ENCODE measurements at places on chromosomes 2 and 18.

DNA sequence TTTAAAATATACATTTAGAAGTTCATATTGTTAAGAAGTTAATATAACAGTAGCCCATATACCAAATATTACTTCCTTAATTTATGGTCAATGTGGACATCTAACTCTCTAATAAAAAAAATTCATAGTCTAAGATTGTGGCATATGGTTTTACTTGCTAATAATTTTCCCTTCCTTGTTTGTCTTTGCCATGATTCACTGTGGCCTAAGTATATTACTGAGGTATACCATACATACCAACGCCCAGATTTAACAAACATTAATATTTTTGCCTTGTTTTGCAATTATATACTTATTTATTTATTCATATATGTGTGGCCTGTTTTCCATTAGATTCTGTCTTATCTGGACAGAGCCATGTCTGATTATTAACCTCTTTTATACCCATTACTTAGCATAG, 54.6 kb upstream of the CCDC150 start:
- DNase-seq: no peak

DNA sequence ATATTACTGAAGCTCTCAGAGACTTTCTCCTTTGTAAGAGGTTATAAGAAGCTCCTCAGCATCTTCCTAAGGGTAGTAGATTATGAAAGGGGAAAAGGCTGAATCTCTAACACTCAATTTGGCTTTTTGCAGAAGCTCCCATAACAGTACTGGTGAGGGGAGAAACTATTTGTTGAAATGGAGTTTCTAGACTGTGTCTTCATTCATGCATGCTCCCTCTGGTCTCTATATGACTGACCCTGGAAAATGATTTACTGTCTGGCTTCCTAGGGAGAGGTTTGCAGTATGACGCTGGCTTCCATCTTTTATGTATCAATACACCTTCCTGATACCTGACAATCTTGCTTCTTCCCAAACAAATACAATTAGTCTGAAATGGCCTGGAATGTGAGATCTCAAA, 63.9 kb downstream of the LDAH start:
- DNase-seq: no peak

- no peak for DNase-seq
These were observed 185.3 kb upstream of the MYT1L start for GRCh38 chr2:2516386-2516785.

DNA sequence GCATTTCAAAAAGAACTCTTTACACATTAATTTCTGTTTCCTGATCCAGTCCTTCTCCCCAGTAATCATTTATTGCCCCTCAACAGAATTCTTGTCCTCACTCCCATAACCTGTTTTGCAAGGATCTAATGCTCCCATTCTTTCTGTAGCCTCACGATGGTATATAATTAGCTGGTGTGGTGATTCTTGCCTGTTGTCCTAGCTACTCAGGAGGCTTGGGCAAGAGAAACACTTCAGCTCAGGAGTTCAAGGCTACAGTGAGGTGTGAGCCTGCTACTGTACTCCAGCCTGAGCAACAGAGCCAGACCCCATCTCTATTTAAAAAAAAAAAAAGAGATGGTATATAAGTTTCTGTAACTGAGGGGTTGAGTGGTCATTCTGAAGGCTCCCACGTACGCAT, 7.7 kb upstream of the TRAPPC8 start:
- DNase-seq: peak; percentile 25

- no peak for DNase-seq
These were observed 69.5 kb downstream of the PTRHD1 start for GRCh38 chr2:24723665-24724064.

- no peak for DNase-seq
These were observed 66.9 kb downstream of the ATAD2B start for GRCh38 chr2:23859983-23860382.

GRCh38 chr2:29596584-29596983, 324.8 kb downstream of the ALK start:
- no peak for DNase-seq

- DNase-seq: peak; percentile 84
These were observed 13.5 kb upstream of the LBH start for GRCh38 chr2:30217644-30218337.

DNA sequence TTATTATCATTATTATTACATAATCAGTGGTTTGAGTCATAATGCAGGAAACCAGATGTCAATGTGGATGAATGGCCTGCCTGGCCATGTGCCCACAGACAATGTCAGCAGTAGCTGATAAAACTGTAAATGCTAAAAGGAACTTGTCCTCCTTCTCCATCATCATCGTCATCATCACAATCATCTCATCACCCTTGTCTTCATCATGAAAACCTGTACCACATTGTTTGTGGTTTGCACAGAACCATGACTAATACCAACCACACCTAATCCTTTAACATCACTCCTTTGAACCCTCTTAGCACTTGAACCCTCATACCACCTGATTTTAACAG, 96.0 kb downstream of the HNMT start:
- DNase-seq: no peak

GRCh38 chr2:25226827-25227226, 58.4 kb upstream of the POMC start:
- DNase-seq: no peak

GRCh38 chr18:39460136-39460535, 1894.5 kb upstream of the CELF4 start:
- DNase-seq: no peak

DNA sequence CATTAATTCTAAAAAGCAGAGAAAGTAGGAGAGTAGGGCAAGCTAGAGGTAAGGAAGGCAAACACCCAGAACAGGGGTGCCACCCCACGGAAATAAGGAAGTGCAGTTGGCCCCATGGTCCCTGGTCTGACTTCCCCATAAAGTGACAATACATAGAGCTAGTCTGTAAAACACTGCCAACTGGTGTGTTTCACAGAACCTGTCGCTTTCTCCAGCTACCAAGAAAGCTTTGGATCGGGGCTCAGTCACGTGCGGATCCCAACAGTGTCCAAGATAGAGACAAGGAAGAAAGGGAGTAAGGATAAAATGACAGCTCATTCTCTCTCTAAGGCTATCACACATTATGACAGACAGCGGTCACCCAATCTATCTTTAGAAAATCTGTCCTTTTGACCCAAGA, 36.4 kb downstream of the TBC1D8 start:
- DNase-seq: no peak

DNA sequence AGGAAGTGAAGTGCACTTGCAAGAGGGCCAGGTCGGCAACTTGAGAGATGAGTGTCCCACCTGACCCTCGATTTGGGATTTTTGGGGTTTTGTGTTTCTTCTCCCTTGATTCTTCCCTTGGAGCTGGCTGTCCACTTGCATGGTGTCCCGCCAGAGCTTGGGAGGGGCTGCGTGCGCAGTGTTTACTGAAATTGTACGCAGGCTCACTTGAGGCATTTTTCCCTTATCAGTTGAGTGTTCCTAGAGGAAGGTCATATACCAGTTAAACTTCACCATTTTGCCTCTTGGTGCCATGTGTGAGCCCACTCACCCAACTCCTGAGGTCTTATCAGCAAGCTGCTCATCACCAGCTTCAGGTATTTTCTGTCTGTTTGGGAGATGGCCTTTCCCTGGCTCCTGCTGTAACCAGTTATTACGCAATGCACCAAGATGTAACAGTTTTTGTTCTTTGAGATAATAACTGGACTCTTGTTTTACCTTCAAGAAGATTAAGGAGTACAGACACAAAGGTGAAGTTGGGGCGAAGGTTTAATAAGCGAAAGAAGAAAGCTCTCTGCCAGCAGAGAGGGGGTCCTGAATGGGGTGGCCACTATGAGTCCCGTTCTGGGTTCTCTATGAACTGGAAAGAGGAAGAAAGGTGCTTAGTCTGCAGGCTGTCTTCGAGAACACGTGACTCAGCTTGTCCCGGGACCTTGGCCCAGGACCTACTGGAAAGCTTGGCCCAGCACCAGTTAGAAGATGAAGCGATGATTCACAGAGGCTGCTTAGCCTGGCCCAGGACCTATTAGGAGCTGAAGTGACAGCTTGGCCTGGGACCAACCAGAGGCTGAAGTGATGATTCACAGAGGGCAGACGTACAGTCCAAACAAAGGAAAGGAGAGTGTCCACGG, 21.5 kb upstream of the TXNL4A start:
- no peak for DNase-seq

DNA sequence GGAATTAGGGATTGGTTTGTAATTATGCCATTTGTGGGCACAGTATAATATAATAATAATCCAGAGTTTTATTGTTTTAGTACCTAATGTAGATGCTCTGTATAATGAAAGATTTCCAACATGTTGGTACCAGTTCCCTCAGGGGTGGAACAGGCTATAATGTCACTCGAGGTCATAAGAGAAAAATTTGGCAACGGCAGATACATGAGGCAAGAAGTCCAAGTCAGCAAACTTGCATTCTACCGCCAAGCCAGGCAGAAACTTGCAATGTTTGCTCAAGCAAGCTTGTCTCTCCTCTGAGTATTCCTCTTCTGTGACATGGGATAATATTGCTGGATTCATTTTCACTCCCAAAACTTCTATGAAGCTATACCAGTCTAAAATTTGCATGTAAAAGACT, 520.0 kb upstream of the SALL3 start:
- no peak for DNase-seq

DNA sequence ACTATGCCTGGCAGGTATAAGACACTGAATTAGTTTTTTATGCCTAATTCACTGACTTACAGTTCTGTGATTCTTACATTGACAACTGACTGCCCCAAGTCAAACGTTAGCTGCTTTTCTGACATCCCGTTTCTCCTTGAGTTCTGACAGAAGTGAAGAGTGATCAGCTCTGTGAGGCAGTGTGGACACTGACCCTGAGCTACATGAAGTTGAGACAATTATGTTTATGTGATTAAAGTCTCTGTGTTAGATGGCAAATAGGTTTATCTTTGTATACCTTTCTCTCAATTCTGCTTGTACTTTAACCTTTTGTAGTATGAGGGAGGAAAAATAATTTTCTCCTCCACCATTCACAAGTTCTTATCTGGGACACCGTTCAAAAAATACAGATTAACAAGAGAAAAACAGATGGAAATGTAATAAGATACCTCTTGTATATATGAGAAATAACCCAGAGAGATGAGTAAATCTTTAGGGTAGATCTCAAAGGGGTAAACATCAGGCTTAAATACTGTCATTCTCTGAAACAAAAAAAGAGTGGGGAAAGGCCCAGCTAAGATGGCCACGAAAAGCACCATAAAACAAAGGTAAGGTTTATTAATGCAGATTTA, 85.4 kb upstream of the B3GNT2 start:
- DNase-seq: no peak

- DNase-seq: no peak
These were observed 695.5 kb upstream of the DDX18 start for GRCh38 chr2:117118994-117119393.

- DNase-seq: no peak
These were observed 1113.9 kb upstream of the ACVR2A start for GRCh38 chr2:146730882-146731281.

GRCh38 chr2:202113571-202114142, 40.6 kb downstream of the KIAA2012 start:
- DNase-seq: no peak

GRCh38 chr2:198008230-198008629, 203.8 kb downstream of the PLCL1 start:
- DNase-seq: no peak

- DNase-seq: no peak
These were observed 188.0 kb upstream of the SPHKAP start for GRCh38 chr2:228369400-228370031.

DNA sequence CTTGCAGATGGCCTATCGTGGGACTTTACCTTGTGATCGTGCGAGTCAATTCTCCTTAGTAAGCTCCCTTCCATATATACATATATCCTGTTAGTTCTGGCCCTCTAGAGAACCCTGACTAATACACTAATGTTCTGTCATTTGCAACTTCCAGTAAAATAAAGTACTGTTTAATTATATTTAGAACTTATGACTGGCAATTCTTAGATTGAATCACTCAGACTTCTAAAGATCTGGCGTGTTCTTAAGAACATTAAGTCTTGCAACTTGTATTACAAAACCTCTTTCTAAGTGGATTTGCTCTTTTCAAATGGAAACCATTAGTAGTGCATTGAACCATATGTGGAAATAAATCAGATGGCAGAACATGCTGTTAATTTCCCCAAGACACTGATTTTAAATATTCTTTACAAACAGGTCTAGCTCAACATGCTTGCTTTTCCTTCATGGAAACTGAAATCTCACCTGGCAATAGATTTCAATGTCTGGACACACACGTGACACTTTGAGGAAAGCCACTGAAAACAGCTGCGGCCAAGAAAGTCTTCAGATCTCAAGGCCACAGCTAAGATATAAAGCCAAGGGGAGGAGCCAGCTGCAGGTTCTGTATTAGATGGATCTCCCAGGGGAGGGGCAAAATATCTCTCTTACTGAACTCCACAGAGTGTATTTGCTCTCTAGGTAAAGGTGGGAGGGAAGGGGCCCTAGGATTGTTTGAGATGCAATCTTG, 50.6 kb downstream of the PMAIP1 start:
- no peak for DNase-seq

DNA sequence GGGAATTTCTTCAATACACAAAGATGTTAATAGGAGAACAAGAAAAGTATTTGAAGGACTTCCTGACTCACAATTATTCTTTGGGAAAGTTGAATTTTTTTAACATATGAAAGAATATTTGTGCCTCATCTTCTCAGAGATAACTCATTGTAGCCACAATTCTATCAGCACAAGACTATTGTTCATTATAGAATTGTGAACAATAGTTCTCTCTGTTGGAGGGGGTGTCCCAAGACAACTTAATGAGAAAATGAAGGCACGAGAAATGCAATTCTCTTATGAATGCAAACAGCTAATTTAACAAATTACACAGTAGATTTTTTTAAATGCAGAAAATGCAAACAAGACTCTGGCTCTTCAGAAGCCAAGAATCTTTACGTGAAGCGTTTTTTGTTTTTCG, 157.0 kb downstream of the BARD1 start:
- DNase-seq: no peak

GRCh38 chr2:98149333-98149697, 62.3 kb downstream of the VWA3B start:
- DNase-seq: no peak

DNA sequence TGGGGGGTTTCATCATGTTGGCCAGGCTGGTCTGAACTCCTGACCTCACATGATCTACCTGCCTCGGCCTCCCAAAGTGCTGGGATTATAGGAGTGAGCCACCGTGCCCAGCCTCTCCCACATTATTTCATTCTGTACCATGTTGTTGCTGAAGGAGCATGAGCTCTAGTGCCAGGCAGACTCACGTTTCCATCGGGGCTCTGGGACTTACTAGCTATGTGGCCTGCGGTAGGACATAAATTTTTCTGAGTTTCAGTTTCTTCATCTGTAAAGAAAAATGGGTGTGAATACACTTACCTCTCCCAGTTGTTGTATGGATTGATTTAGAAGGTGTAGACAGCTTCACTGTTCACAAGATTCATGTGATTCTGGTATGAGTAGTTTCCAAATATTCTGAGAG, 30.8 kb upstream of the CCL20 start:
- no peak for DNase-seq

DNA sequence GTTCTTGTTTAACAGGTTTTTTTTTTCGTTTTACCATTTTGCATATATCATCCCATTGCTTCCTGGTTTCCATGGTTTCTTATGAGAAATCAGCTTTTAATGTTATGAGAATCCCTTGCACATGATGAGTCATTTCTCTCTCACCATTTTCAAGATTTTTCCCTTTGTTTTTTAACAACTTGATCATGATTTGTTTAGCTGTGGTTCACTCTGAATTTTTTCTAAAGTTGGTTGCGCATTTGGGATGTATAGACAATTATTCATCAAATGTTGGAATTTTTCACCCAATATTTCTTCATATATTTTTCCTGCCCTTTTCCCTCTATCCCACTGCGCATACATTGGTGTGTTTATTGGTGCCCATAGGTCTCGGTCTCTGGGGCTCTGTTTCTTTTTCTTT, 42.4 kb upstream of the BIN1 start:
- DNase-seq: no peak

- DNase-seq: peak; percentile 78
These were observed 765 bp upstream of the ID2 start for GRCh38 chr2:8680822-8681760.
